ENCODE measurements at places on chromosomes 4 and X.
A peak's percentile ranks its signal among the peaks of the same experiment; 100 is the strongest.

DNA sequence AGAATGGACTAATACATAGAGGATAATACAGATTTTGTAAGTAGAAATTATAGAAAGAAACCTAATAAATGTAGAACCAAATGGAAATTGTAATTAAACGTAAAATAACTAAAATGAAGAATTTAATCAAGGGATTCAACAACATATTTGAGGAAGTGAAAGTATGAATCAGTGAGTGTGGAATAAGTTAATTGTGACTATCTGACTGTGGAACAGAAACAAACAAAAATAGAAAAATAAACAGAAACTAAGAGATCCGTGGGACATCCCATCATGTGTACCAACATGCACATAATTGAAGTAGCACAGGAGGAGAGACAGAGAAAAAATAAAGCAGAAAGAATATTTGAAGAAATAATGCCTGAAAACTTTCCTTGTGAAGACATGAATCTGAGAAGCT lies 208.6 kb upstream of the TACR3 start:
- no peak overlapping the region for H3K27ac ChIP-seq
- no peak overlapping the region for H3K4me3 ChIP-seq
- H3K27me3 ChIP-seq, result no peaks in the 10 kb centered on the region
- H3K36me3 ChIP-seq, result no peaks in the 10 kb centered on the region
- no peaks in the 10 kb centered on the region for H3K4me1 ChIP-seq
- DNase-seq, result no peak

GRCh38 chrX:79165806-79166205 lies 21.3 kb downstream of the GPR174 start:
- DNase-seq, result no peak
- H3K27me3 ChIP-seq, result no peaks in the 10 kb centered on the region
- peaks cover 62% of the 10 kb centered on the region for H3K4me1 ChIP-seq
- H3K36me3 ChIP-seq, result peaks cover 28% of the 10 kb centered on the region
- H3K27ac ChIP-seq, result peak overlapping the region; percentile 73

- no peaks in the 10 kb centered on the region for H3K27me3 ChIP-seq
- DNase-seq, result no peak
- no peak overlapping the region for H3K27ac ChIP-seq
- no peaks in the 10 kb centered on the region for H3K36me3 ChIP-seq
- H3K4me1 ChIP-seq, result no peaks in the 10 kb centered on the region
- H3K4me3 ChIP-seq, result no peak overlapping the region
Observed at GRCh38 chr4:90951037-90951436, 823.8 kb downstream of the CCSER1 start.

GRCh38 chrX:40167850-40168479 lies 70.2 kb upstream of the BCOR start:
- peak overlapping the region; percentile 86 for H3K27ac ChIP-seq
- DNase-seq, result no peak
- H3K27me3 ChIP-seq, result no peaks in the 10 kb centered on the region
- peak overlapping the region; percentile 68 for H3K4me3 ChIP-seq
- peaks cover 7% of the 10 kb centered on the region for H3K36me3 ChIP-seq

DNA sequence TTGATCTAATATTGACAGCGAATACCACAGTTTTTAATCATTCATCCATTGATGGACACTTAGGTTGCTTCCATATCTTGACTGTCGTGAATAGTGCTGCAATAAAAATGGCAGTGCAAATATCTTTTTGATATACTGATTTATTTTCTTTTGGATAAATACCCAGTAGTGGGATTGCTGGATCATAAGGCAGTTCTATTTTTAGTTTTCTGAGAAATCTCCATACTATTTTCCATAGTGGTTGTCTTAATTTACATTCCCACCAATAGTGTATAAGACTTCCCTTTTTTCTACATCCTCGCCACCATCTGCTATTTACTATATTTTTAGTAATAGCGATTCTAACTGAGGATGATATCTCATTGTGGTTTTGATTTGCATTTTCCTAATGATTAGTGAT lies 100.1 kb downstream of the SMARCA1 start:
- no peaks in the 10 kb centered on the region for H3K36me3 ChIP-seq
- H3K27me3 ChIP-seq, result no peaks in the 10 kb centered on the region
- no peak overlapping the region for H3K4me3 ChIP-seq
- no peaks in the 10 kb centered on the region for H3K4me1 ChIP-seq
- no peak for DNase-seq

DNA sequence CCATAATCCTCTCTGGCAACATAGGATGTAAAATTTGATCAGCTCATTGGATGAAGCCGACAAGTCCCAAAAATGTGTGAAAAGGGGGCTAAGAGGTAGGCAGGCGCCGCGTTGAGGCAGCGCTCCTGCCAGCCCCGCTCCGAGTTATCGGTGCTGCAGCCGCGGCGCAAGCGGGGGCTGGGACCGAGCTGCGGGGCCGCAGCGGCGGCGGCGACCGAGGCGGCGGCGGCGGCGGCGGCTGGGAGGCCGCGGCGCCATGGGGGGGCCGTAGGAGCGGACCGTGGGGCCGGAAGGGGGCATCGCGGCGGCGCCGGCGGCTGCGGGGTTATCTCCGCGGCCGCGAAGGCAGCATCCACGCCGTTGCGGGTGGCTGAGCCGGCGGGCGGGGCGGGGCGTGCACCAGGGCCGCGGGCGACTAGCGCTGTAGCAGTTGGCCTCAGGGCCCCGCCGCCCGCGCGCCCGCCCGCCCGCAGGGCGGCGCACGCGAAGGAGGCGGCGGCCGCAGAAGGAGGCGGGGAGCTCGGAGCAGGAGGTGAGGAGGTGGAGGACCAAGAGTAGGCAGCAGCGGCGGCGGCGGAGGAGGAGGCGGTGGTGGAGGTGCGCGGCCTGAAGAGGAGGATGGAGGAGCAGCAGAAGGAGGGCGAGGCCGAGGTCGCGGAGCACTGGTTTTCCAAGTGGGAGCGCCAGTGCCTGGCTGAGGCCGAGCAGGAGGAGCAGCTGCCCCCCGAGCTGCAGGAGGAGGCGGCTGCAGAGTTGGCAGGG lies 126.0 kb upstream of the CXorf66 start:
- peaks cover 2% of the 10 kb centered on the region for H3K4me1 ChIP-seq
- H3K27ac ChIP-seq, result no peak overlapping the region
- peaks cover 25% of the 10 kb centered on the region for H3K27me3 ChIP-seq
- DNase-seq, result peak; percentile 8

DNA sequence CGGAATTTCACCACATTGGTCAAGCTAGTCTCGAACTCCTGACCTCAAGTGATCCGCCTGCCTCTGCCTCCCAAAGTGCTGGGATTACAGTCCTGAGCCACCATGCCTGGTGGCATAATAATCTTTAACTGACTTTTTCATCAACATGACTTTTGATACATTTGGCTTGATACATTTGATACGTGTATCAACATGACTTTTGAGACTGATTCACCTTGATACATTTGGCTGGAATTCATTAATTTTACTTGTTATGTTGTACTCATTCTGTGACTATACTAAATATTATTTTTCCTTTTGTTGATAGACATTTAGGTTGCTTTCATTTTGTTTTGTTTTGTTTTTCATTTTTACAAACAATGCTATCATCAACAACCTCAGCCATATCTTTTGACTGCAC lies 6.3 kb downstream of the TMEM154 start:
- peaks cover 22% of the 10 kb centered on the region for H3K4me1 ChIP-seq
- no peaks in the 10 kb centered on the region for H3K27me3 ChIP-seq
- no peak overlapping the region for H3K27ac ChIP-seq
- no peak for DNase-seq
- no peak overlapping the region for H3K4me3 ChIP-seq

GRCh38 chr4:40909363-40909876 lies 159.7 kb downstream of the NSUN7 start:
- no peak for DNase-seq
- H3K27ac ChIP-seq, result peak overlapping the region; percentile 85
- no peak overlapping the region for H3K4me3 ChIP-seq
- H3K4me1 ChIP-seq, result peaks cover 23% of the 10 kb centered on the region

DNA sequence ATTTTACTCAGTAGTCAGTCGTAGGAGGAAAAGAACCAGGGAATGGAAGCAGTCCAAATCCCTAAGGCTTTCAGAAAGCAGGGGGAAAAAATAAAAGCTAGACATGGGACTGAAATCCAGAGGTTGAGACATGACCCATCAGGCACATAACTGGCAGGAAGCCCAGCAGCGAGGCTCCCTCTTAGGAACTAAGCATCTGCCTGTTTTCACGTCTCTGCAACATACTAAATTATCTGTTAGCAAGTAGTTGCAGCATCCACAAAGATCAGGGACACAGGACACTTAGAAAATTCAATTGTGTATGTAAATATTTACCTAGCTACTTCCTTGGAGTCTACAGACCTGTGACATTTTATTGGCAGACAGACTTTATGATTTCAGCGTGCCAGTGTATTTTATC lies 118.0 kb upstream of the EDNRA start:
- H3K36me3 ChIP-seq, result no peaks in the 10 kb centered on the region
- no peak for DNase-seq
- no peaks in the 10 kb centered on the region for H3K27me3 ChIP-seq
- H3K4me1 ChIP-seq, result no peaks in the 10 kb centered on the region
- H3K4me3 ChIP-seq, result no peak overlapping the region

GRCh38 chr4:113584407-113585150 lies 177.0 kb downstream of the CAMK2D start:
- H3K27me3 ChIP-seq, result no peaks in the 10 kb centered on the region
- no peak overlapping the region for H3K27ac ChIP-seq
- H3K4me3 ChIP-seq, result no peak overlapping the region
- H3K4me1 ChIP-seq, result peaks cover 29% of the 10 kb centered on the region

GRCh38 chr4:99457270-99457669 lies 22.1 kb upstream of the ADH7 start:
- no peak overlapping the region for H3K27ac ChIP-seq
- no peak overlapping the region for H3K4me3 ChIP-seq
- no peaks in the 10 kb centered on the region for H3K4me1 ChIP-seq
- DNase-seq, result no peak
- no peaks in the 10 kb centered on the region for H3K36me3 ChIP-seq
- H3K27me3 ChIP-seq, result peaks cover 8% of the 10 kb centered on the region

DNA sequence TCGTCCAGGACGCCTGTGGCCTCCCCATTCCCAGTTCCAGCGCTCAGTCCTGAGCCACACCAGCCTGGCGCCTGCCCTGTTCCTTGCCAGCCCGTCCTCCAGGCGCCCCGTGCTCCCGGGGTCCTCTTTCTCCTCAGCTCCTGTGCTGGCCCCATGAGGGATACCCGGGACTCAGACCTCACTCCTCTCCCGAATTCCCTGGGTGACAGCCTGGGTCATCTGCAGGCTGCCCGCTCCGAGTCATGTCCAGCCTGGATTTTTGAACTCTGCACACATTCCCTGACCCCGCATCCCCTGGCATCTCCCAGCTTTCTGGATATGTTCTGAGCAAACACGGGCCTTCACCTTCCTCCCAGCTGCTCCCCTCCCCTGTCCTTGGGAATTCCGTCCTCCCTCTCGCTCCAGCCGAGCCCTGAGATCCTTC lies 14.9 kb upstream of the ADD1 start:
- no peaks in the 10 kb centered on the region for H3K27me3 ChIP-seq
- no peak for DNase-seq
- no peak overlapping the region for H3K4me3 ChIP-seq

- no peaks in the 10 kb centered on the region for H3K27me3 ChIP-seq
- no peak overlapping the region for H3K4me3 ChIP-seq
- H3K27ac ChIP-seq, result peak overlapping the region; percentile 66
- peaks cover 38% of the 10 kb centered on the region for H3K4me1 ChIP-seq
- DNase-seq, result no peak
Observed at GRCh38 chr4:22478426-22478825, 37.4 kb downstream of the ADGRA3 start.

DNA sequence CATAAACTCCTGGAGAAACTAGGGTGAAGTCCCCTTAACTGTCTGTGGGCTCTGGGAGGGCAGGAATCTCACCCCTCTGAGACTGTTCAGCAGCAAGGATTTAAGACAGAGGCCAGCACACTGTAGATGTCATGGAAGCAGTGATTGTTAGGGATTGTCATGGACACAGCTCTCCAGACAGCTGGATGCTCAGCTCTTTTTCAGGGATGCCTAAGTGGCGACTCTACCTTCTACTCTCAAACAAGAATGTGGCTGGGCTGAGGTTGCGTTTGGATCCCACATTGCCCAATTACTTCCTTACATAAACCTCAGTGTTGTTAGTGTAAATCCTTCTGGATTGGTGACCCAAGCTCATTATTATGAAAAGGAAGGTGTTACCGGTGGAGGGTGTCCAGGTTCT lies 291.9 kb upstream of the VCX3A start:
- no peak overlapping the region for H3K4me3 ChIP-seq
- DNase-seq, result no peak
- H3K27me3 ChIP-seq, result no peaks in the 10 kb centered on the region

DNA sequence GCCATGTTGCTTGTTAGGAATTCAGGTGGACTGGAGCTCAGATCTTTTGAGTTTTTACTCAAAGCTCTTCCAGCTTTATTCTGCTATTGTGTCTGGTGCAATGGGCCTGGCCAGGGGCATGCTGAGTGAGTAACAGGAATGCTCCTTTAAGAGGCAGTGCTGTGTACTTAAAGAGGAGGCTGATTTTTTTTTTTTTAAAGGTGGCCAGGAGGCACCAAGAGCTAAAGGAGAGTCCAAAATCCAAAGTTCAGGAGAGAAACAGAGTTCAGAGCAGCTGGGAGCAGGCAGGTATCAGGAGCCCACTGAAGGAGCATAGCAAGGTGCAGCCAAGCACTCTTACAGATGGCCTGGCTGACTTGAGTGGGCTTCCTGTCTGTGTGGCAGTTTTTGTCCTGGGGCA lies 178.7 kb downstream of the FMR1NB start:
- H3K27ac ChIP-seq, result no peak overlapping the region
- no peaks in the 10 kb centered on the region for H3K36me3 ChIP-seq
- no peak for DNase-seq
- H3K27me3 ChIP-seq, result no peaks in the 10 kb centered on the region

GRCh38 chrX:73944563-73944908 lies 359.4 kb upstream of the ZCCHC13 start:
- DNase-seq, result no peak
- H3K4me1 ChIP-seq, result peaks cover 11% of the 10 kb centered on the region
- no peaks in the 10 kb centered on the region for H3K27me3 ChIP-seq
- H3K36me3 ChIP-seq, result peaks cover 24% of the 10 kb centered on the region
- H3K27ac ChIP-seq, result peak overlapping the region; percentile 89

GRCh38 chrX:154490021-154490413 lies 412 bp downstream of the SLC10A3 start:
- H3K27me3 ChIP-seq, result no peaks in the 10 kb centered on the region
- peaks cover 12% of the 10 kb centered on the region for H3K4me1 ChIP-seq
- H3K27ac ChIP-seq, result peak overlapping the region; percentile 76
- no peak for DNase-seq
- H3K36me3 ChIP-seq, result peaks cover 14% of the 10 kb centered on the region

DNA sequence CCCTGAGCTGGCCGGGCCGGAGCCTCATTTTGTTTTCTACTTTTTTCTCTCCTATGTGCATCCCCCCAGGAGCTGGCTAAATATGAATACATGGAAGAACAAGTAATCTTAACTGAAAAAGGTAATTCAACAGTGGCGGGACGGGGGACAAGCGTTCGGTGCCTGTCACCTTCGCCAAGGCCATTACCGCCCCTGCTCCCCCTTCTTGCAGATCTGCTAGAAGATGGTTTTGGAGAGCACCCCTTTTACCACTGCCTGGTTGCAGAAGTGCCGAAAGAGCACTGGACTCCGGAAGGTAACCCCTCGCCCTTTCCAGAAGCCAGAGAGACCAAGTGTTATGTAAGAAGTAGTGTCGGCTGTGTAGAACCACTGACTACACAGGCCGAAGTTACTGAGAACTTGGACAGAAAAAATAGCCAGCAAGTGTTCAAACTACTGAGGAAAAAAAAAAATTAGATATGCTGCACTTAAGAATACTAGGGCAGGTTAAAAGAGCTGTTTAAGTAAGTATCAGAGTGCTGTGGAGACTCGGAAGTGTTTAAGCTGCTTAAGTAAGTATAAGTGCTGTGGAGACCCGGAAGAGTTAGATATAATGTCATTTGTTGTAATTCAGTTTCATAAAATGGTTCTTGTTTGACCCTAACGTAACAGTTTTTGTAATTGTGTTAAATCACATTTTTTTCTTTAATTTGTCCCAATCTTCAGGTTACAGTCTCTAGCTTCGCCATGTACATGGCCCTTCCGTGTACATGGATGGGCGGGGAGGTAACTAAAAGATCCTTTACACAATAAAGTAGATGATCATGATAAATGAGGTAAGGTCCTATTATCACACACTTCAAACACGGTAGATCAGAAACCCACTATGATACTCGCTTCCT lies 856 bp downstream of the SAT1 start:
- H3K4me1 ChIP-seq, result peaks cover 31% of the 10 kb centered on the region
- DNase-seq, result peak; percentile 11

Data from activated T-helper 2 cell treated with anti-CD3 and anti-CD28 coated beads, Interferon-gamma antibody, Interleukin-2, Interleukin-4, amounts not matched to agents 10 μg/mL and 5 μg/mL and 100 μg/mL, durations not matched to agents 14 hours and 24 hours and 36 hours (primary cell).